NCI-H187 treated with DMSO at 0.1 percent for 48 hours (cell line): ENCODE measurements at places on chromosomes 3 and 15.

DNA sequence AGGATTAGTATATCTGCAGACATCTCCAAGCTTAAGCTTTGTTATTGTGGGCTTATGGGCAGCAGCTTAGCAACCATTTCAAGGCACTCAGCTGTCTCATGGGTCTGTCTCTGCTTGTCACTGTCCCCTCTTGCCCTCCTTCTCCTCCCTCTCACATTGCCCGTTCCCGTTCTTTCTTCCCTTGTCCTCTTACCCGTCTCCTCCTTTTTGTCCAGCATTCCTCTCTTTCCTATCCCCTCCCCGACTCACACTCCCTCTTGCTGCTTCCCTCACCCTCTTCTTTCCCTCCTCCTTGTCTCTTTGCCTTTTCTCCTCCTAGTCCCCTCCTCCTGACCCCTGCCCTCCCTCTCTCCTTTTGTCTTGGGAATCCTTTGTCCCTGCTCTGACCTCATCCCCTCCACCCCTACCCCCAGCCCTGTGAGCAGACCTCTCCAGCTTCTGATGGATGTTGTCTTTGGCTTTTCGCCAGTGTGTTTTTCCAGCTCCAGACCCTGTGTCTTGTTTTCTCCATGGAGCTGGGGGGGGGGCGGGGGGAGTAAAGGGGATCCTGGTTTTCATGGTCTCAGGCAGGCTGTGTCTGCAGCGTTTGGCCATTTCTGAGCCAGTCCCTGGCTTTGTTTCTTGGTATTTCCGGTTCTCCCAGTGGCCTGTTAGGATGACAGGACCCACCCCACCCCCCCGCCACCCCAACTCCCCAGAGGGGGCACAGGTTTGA is 47.9 kb upstream of the TRAK1 start:
- no peak for DNase-seq

- DNase-seq = no peak
These were observed 19.5 kb downstream of the DNAJB11 start for GRCh38 chr3:186589856-186590579.

- DNase-seq = no peak
These were observed 52.8 kb upstream of the LRIG1 start for GRCh38 chr3:66553441-66554113.

DNA sequence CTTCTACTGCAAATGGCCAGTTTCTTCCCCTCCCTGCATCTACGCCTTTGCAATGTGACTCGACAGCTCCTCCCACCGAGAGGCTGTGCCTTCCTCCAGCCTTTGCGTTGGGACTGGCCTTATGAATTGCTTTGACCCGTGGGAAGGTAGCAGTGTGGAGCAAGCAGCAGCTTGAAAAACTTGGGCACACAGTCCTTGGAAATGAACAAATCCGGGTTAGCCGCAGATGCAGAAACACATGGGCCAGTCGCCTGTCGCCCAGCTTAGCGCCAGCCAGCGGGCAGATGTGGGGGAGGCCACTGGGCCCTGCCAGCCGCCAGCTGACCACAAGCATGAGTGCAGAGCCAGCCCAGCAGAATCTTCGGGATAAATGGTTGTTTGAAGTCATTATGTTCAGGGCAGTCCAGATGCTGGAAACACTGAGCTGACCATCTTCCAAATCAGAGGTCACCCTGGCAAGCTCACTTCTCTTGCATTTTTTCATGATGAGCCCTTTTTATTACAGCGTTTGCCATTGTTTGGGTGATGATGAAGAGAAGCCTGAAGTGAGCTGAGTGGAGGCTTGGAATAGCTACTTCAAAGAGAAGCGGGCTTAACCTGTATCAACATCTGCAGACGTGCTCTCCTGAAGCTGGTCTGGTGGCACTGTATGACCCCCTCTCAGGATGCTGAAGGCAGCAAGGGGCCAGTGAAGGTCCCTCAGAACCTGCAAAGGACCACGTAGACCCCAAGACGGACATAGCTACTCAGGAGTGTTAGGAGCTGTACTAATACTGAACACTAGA is 9.8 kb downstream of the SELENOS start:
- DNase-seq = no peak

DNA sequence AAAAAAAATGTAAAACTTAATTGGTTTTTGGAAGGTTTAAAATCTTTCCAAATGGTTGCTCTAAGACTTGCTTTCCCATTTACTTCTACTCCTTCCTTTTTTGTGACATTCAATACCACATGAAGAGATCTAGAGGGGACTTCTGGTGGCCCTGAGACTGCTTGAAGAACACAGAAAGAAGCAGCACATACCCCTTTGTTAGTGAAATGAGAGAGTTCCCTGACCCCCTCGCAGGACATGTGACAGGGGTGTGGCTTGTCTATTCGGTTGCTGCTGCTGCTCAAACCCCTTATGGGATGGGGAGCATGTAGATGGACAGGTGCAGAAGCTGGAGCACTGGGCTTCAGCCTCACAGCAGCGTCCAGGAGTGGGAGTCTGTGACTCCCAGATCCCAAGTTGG is 71.0 kb downstream of the ZMAT3 start:
- DNase-seq = no peak

GRCh38 chr15:39593656-39594445 is 13.0 kb downstream of the THBS1 start:
- DNase-seq = no peak

GRCh38 chr3:193655831-193656433 is 62.9 kb downstream of the OPA1 start:
- DNase-seq = no peak

DNA sequence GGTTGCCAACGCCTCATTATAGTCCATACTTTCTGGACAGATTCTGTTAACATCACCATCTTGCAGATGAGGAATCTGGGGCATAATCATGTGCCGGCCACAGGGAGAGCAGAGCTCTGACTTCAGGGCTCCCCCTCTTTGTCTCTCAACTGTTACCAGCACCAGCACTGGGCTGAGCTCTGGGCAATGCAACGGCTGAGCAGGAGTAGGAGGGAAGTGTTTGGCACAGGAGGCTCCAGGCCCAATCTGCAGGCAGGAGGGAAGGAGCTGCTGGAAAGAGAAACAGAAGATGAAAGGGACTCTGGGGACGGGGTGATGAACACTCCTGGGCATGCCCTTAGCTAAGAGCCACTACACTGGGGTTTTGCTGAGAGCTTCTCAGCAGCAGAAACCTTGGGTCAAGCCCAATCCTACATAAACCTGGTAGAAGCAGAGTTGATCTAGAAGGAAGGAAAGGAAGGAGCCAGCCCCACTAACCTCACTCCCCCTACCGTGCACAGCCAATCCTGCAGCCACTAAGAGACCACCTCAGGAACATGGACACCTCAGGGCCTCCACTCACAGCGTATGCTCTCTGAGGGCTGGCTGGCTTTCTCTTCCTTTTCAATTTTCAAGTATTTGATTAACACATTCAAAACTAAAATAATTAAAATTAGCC is 73.1 kb upstream of the SPATA12 start:
- DNase-seq = no peak

GRCh38 chr3:17035033-17035432 is 150.3 kb downstream of the PLCL2 start:
- no peak for DNase-seq

DNA sequence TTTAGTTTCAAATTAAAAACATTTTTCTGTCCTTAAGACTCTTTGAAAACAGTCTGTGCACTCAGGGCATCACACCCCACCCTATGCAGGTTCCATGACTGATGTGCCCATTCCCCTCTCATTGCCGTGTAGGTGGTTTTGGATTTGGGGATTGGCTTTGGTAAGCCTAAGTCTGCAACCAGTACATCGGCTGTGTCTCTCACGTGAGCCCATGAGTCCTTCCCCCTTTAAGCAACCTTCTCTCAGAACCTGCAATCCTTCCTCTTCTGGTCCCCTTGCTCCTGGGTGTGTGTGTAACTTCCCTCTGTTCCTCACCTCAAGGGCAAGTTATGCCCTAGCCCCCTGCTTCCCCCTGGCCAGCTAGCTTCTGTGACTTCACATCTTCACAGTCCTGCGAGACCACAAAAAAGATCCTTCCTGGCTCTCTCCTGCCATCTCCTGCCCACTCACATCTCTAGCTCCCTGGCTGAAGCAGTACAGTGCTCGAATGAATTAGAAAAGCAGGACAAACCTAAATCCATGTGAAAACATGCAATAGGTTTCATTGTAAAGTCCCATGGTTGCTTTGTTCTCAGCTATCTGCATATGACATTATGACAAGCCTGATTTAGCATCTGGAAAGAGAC is 126.7 kb downstream of the UACA start:
- DNase-seq = no peak

DNA sequence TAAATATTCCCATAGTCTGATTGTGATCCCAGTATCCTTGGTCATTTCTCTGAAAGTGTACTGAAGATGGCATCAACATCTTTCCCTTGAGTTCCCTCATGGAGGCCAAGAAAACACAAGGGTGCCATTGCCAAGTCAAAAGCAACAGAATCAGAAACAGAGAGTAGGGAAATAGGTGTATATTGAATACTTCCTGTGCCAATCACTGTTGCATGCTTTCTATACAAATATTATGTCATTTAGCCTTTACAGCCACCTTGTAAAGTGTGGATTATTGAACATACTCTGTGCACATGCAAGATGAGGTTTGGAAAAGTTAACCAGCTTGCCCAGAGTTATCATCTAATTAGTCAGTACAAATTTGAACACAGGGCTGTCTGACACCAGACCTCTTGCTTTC is 117.9 kb downstream of the MAP2K5 start:
- DNase-seq = no peak

GRCh38 chr3:126773167-126773566 is 69.1 kb downstream of the CHCHD6 start:
- DNase-seq = no peak

DNA sequence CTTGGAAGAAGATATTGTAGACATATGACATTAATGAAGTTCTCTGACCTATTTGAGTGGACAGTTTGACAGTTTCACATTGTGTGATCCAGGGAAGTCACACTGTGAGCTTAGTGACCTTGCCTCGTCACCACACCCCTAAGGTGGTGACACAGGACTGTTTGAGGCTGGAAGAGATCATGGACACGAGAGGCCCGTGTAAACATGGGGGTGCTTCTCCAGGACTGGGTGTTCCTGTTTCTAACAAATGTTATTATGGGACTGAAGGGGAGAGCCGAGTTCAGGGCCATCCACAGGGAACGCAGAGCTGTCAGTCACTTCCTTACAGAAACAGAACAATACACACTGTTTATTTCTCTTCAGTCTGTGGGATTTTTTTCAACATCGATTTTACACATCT is 96.5 kb upstream of the DNAJC19 start:
- DNase-seq = no peak

- DNase-seq = no peak
These were observed 62.6 kb upstream of the ATP11B start for GRCh38 chr3:182730675-182731042.

DNA sequence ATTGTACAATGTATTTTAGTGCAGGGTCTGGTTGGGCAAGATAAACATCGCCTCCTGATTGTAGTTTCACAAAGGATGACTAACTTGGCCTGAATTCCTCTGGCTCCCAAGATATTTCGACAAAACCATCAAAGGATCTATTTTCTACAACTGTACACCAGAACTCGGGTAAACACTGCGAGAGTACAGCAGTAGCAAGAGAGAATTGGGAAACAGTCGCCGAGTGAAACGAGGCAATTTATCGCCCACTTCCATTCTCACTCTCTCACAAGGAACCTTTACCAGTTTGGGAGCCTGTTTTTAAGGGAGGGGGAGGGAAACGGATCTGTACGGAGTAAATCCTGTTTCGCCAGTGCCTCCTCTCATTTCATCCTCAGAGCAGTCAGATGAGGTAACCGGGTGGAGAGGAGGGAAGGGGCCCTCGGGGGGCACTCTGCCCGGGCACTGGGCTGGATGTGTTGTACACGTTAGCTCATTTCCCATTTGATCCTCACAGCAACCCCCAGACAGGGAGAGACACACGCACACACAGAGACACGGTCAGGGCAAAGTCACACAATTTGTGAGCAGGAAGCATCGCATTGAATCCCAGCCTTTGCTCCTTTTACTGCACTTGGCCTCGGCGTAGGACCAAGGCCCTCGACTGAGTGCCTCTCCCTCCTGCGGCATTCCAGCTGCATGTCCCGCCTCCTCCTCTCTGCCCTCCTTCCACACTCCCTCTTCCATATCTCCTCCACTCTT is 120.1 kb downstream of the LIPC start:
- no peak for DNase-seq

DNA sequence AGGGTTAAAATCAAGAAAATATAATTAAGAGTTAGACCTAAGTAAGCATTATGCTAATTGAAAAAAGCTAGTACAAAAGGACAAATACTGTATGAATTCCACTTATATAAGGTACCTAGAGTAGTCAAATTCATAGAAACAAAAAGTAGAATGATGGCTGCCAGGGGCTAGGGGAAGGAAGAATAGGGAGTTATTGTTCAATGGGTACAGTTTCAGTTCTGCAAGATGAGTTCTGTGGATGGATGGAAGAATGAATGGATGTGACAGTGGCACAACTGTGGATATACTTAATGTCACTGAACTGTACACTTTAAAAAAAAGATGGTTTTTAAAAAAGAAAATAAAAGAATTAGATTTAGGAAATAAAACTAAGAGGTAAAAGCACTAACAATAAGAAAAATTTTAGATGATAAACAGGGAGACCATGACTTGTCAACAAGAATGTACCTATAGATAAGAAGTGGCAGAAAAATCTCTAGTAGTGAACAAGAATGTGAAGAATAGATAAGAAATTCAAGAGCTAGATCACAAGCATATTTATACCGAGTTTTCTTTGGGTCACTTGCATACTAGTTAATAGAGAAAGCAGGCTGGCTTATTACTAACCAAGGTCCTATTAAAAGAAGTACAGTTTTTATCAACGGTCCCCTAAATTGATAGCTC is 5.5 kb downstream of the IFT80 start:
- no peak for DNase-seq

DNA sequence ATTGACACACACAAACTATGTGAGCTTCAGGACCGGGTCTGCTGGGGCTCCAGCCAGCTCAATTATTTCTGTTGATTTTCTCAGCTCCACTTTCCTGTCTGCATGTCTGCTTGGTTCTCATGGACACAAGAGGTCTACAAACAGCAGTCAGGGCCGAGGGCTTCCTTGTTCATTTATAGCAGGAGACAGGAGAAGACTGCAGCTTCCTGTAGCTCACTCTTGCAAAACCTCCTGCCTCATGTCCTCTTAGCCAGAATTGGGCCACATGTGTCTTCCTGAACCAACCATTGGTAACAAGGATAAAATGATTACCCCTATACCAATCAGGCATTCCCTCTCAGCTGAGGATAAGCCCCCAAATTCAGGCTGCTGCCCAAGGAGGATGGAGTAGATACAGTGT is 182.8 kb downstream of the TLE3 start:
- no peak for DNase-seq

DNA sequence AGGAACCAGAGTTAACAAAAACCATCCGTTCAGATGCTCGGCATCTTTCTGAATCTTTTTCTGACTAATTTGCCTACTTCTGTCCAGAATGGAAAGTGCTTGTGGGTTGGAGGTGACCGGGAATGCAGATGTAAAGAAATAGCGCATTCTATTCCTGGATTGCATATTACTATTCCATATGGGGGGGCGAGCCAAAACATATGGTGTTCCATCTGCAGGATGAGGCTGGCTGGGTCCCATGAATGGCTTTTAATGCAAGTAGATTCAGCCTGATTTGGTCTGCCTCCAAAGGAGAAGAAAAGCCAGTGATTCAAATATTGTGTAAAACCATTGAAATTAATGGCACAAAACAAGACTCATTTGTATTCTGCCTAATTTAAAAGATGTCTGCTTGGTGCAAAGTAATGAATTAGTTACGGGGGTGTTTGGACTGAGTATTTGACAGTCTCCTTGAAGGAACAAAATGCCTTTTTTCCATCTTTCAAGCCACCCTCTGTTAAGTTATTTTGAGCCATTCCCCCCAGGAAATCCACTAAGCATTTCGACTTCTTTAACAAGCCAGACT is 99.0 kb downstream of the ST8SIA2 start:
- DNase-seq = no peak

GRCh38 chr3:106121491-106122289 is 252.9 kb upstream of the CBLB start:
- DNase-seq = no peak
